Activated naive CD4-positive, alpha-beta T cell (primary cell): ENCODE measurements at places on chromosomes 4 and X.

GRCh38 chrX:146881521-146881920, 67.0 kb upstream of the CXorf51A start:
- no peak for DNase-seq

GRCh38 chr4:129062580-129062979, 30.8 kb downstream of the SCLT1 start:
- no peak for DNase-seq

DNA sequence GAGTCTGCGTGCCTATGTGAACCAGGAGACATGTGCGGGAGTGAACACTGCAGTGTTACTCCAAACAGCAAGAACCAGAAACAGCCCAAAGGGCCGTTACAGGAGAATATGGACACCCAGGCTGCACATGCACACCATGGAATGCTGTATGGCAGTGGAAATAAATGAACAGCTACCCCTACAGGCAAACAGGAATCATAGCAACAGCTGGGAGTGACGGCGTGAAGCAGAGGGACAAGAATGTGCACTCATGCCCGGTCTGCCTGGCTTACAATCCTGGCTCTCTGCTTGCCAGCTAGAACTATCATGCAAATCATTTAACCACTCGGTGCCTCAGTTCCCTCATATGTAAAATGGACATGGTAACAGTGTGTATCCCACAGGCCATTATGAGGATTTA, 16.6 kb downstream of the GPKOW start:
- no peak for DNase-seq

GRCh38 chr4:1496116-1496642, 89.9 kb upstream of the NKX1-1 start:
- DNase-seq, result no peak

DNA sequence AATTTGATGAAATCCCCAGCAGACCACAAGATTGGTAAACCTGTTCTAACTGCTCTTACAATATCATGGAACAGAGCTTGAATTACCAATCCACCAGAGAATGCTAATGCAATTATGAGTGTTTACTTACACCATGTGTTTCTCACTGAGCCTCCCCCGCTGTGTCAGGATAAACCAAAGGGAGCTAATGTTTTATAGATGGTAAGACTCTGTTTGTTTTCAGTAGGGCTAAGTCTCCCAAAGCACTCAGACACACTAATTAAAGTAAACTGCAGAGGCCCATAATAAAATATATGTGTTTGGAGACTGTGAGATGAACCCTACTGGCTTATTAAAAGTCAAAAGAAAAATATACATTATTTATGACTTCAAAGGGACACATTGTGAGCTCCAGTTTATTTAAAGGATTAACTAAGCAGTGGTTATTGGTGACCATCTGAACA, 261.7 kb upstream of the FAM241A start:
- DNase-seq, result no peak

GRCh38 chr4:62288808-62289541, 1088.8 kb downstream of the ADGRL3 start:
- no peak for DNase-seq

- no peak for DNase-seq
Observed at GRCh38 chr4:76449362-76449767, 14.3 kb downstream of the SHROOM3 start.

DNA sequence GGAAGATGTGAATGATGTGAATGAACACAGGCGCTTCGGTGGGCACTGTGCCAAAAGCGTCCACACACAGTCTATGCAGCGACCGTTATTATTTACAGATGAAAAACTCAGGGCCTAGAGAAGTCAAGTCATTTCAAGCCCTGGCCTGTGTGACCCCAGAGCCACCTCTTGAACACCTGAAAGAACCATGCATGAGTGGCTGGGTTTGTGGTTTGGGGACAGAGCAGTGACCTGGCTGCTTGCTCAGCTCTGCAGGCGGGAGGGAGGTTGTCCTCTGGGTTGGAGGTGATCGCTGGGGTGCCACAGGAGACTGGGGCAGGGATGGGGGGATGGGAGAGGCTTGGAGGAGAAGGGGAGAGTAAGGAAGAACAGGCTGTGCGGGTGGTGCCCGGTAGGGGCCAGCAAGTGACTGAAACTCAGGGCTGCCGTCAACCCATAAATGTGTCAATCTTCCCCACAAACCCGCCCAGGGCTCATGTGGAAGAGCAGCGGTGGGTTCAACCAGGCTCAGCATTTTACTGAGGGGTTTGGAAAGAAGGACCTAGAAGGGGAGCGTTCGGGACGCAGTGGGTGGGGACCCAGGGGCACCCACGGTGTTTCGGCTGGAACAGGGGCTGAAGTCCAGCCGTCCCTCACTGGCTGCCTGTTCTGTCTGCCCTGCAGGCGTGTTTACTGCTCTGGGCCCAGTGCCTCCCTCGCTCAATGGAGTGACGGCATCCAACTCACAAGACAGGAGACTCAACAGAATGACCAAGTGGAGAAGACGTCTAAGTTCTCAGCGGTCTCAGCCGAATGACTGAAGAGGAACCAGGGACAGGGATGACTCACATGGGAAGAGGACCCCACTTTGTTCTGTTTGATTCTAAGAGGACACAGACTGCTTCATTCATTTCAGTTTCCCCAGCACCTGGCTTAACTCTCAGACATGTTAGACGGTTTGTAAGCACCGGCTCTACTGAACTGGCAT, 167.8 kb downstream of the AFAP1 start:
- no peak for DNase-seq

- DNase-seq, result no peak
Observed at GRCh38 chrX:119604766-119605463, 1.3 kb downstream of the NKRF start.

DNA sequence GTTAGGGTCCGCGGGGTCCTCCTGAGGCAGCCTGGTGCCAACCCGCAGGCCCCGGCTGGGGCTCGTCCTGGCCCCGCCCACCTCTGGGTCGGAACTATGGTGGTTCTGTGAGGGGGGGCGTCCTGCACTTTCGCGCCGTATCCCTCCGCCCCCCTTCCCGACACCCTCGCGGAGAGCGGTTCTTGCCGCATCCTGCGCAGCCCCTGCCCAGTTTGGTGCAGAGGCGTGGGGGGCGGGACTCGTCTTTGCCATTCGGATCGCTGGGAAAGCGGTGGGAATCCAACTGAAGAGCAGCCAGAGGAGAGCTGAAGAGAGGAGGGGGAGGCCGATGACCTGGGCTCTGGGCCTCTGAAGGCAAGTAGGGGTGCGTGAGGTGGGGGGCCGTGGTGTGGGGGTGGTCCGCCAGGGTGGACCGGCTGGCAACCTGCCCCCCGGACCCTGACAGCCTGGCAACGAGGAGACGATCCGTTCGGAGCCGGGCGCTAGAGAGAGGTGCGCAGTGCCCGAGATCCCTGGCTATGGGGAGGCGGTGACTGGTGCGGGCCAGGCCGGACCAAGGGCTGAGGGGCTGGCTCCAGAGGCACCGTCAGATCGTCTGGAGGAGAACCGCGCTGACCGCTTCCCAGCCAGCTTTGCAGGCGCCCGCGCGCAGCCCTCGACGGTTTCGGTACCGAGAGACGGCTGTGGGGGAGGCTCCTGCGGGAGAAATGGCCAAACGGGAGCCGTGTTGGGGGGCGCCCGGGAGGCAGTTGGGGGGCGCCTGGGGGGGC, at the start of gene GPRASP1:
Gene GPRASP1, plus strand, starts transcription at position 242 of the 770 bp plus-strand sequence. CDS start 2,431 bp downstream, outside the sequence.
- DNase-seq, result peak; percentile 55
